ENCODE measurements at places on chromosomes 6 and 20.

DNA sequence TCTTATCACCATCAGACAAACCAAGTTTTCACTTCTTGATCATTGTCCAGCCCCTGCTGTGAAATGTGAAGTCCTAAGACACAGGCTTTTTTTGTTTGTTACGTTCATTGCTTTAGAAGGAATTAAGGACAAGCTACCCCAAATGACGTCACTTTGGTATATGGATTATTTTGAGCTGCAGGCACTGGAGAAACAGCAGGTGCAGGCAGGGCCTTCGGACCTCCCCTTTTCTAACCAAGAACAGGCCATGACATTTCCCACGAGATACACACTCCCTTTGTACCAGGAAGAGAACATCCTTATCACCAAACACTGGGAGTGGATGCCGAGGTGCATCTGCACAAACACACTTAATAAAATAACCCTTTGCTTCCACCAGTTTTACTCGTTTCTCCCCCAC, 418.0 kb upstream of the SULF2 start:
- DNase-seq = no peak

DNA sequence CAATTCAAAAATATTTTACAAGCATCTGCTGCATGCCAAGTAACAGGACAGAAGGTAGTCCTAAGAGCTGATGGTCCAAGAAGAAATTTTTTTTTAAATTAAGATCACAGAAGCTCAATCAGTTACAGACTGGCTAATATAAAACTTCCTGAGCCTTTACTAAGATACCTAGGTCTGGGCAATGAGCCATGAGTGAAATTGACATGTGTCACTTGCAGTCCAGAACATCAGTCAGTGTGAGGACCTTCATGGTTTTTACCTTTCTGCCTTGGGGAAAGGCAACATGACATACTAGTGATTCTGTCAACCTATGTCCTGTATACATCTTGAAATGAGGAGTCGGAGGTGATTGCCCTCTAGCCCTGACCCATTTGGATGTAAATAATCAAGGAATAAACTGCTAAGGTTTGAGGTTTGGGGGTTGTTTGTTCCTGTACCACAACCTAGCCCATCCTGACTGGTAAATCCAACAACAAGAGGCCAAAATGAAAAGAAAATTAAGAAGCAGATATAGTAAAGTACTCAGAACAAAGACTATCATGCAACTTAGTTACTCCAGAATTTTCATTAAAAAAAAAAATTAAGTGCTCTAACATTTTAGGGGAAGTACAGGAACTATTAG, 70.0 kb downstream of the CNKSR3 start:
- DNase-seq = no peak

- DNase-seq = no peak
Measured at GRCh38 chr6:159821122-159821521, 21.0 kb downstream of the PNLDC1 start.

DNA sequence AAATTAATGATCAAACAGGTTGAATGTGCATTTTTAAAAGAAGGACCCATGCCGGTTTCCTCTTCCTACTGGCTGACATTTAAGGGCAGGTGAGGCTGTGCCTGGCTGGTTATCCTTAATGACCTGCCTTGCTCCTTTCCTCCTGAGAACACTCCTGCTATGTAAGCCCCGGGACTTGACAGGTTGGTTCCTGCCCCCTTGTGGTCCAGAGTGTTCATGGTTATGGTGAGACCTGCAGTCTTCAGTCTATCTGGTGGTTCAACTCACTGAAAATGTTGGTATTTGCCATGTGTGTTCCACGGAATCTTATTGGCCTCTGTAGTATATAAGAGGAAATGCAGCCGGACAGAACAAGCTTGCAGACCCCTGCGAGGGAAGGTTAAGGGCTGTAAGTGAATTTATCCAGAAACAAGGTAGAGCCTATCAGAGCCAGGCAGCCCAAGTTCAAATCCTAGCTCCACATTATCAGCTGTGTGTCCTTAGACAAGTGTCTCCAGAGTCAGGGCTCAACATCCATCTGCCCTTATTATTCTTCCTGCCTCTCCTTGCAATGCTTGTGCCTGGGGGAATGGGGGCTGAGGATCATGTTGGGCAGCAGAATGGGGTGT, 5.2 kb upstream of the BPIFA3 start:
- no peak for DNase-seq

- no peak for DNase-seq
Measured at GRCh38 chr6:36839749-36840431, 646 bp upstream of the CPNE5 start.

DNA sequence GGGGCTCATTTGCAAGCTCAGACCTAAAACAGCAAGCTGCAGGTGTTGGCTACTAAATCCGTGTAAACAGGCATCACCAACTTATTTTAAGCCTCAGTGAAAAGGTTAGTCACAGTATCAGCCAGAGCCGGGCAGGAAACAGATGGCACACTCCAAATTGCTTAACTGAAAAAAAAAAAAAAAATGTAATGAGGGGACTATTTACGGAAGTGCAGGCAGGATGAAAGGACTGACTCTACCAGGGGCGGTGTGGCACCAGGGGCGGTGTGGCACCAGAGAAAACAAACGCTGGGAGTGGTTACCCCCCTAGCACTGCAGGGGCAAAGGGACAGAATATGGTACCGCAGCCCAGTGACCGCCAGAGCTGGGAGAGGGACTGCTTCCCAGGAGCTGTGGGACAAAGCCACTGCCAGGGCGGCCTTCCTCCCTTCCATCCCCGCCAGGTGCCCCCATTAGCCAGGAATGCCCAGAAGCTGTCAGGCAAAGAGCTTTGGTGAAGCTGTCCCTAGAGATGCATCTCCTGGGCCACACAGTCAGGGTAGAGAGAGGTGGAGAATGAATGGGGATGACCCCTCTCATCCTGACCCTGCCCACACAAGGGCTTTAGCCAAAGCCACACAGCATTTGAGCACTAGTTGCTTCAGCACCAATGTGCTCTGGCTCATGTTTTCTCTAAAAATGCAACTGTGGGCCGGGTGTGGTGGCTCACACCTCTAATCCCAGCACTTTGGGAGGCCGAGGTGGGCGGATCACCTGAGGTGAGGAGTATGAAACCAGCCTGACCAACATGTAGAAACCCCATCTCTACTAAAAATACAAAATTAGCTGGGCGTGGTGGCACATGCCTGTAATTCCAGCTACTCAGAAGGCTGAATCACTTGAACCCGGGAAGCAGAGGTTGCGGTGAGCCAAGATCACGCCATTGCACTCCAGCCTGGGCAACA, 39.6 kb upstream of the GFOD1 start:
- DNase-seq = no peak

DNA sequence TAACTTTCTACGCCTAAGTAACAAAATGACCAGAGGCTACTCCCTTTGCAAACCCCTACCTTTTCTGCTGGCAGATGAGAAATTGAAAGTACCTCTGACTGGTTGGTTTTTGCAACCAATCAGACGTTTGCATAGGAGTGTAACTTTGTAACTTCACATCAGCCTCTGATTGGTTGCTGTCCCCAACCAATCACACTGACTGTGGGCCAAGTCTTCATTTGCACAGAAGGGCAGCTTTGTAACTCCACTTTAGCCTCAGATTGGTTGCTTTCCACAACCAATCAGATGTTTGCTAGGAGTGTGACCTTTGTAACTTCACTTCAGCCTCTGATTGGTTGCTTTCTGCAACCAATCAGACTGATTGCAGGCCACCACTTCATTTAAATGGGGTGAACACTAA, 89.1 kb downstream of the ME1 start:
- no peak for DNase-seq

DNA sequence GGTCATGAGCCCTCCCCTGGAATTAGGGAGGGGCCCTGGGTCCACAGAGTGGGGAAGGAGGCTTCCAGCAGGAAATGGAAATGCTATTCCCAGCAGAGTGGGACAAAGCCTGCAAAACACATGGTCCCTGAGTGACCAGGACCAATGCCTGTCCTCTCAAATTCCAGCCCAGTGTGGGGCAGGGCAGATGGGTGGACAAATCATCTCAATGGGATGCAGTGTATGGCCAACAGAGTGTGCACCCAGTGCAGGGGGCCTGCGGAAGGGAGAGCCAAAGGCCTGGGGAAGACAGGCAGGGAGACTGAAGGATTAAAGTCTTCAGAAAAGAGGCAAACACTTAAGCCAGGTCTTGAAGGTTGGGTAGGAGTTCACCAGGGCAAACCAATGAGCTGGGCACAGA, 28.7 kb upstream of the PHACTR3 start:
- no peak for DNase-seq

DNA sequence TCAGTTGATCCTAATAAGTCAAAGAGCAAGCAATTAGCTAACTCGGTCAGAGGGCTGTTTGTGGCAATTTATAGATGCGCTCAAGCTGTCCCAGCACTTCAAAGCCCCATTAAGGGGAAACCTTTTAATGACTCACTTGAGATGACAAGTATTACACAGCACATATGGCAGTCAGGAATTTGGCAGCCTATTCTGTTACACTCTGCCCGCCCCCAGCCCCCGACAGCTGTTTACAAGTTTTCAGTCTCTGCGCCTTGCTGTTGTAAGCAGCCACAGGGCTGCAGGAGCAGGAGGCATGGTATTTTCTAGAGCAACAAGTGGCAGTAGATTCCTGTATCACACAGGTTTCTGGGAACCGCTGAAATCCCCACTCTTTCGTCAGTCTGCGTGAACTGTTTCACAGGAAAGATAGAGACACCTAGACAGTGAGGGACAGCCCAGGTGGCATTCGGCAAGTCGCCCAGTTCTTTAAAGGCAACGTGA, 263.0 kb downstream of the FOXC1 start:
- no peak for DNase-seq

DNA sequence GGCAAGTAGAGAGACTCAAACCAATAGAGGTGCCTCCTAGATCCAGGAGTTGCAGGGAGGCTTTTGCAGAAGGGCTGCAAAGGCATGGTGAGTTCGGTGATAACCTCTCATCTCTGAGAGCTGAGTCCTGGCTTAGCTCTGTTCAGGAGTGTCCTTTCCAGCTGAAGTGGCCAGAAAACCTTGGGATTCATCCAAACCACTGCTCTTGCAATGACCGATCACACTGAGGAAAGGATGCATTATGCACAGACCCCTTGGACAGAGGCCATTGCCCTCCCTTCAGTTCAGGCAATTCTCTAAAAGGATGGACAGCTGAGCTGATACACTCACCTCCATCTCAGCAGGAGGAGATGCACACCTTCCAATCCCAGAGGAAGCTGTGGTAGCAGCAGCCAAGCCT, 158.8 kb upstream of the ENPP5 start:
- no peak for DNase-seq

DNA sequence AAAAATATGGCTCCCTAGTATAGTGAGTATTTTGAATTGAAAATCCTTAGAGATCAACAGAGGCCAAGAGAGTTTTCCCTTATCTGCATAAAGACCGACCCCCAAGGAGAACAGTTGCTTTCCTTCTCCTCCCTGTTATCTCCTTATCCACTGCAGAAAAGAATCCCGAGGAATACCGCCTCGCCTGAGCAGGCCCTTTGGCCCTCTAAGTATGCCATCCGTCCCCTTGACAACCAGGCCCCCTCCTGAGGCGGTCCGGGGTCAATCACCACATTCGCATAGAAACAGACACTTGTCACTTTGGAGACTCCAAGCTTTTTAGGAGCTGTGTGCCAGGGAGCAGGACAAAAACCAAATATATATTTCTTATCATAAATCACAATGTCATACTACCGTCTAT, 15.9 kb upstream of the GGTLC1 start:
- DNase-seq = no peak

DNA sequence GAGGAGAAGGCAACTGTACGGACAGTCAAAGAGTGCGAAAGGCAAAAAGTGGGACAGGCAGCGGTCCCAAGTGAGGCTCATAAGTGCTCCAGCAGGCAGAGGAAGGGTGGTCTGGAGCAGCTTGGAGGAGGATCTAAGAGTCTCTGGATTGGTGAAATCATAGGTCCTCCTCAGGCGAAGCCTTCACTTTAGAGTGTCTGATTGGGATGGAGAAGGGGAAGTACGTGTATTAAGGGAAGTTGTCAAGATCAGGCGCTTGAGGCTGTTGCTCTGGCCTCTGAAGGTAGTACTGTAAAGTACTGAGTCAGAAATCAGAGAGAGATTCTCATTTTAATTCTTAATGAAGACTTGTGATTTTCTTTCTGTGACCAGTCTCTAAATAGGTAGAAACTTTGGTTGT, 185.6 kb downstream of the KIF16B start:
- no peak for DNase-seq

DNA sequence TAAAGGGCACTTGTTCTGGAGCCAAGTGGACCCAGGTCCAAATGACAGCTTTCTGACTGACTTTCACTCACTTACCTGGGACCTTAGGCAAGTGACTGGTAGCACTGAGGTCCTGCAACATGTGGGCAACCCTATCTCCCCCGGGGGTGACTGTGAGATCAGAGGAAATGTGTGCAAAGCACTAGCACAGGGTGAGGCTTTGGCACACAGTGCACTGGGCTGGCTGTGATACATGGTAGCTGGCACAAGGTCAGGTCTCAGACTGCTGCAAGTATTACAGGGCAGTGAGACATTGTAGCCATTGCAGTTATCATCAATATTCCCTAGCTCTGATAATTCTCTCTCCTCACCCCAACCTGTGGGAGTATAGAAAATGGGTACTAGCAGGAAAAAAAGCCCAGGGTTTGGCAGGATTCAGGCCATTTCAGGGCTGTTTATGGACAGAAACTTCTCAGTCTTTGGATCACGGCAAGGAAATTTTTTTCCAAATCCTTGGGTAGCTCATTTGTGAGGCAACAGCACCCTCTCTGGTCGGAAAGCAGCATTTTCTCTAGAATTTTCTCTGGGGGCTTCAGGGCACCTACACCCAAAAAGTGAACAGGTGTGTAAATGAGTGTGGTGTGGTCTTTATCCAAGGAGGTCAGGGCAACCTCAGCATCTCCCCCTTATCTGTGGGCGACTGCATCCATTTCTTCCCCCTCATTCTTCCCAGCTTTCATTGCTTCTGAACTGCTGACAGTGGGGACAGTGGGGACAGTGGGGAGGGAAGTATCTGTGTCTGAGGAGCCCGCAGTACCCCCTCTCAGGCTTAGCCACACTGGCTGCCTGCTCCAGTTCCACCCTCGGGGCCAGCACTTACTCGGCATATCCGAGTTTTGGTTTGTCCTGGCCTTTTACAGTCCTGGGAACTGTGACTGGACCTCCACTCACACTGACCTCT, 148.7 kb upstream of the PHACTR3 start:
- no peak for DNase-seq

Measured in T-helper 22 cell (primary cell).